Skeletal muscle tissue (tissue), 5 donors: ENCODE measurements at places on chromosomes 11 and 22. TPM values are rescaled to one million over a fixed set of nuclear protein-coding genes. Genes with fewer than 3 reads are reported as not detected.

The VWCE gene
- 1.0 TPM for total RNA-seq

The GRAP2 gene
- under 0.01 TPM for total RNA-seq

The OR1S2 gene
- not detected for total RNA-seq

The LYVE1 gene
- total RNA-seq, result 49.6 TPM

The FXYD2 gene
- total RNA-seq, result 1.0 TPM

The POTEH gene
- not detected for total RNA-seq

The APOBEC3C gene
- total RNA-seq, result 1.6 TPM

The SOX10 gene
- total RNA-seq, result 4.2 TPM

The OR5B2 gene
- total RNA-seq, result not detected

The KCNJ1 gene
- total RNA-seq, result not detected

The EHF gene
- total RNA-seq, result not detected

The PRCP gene
- 71.0 TPM for total RNA-seq

The OR52A1 gene
- not detected for total RNA-seq

The SCGB1D2 gene
- not detected for total RNA-seq

The BIK gene
- 0.52 TPM for total RNA-seq

The VSIG2 gene
- total RNA-seq, result not detected

The CENPM gene
- total RNA-seq, result 5.7 TPM

The CBLIF gene
- not detected for total RNA-seq

The SLC22A8 gene
- total RNA-seq, result not detected

The OR6A2 gene
- under 0.01 TPM for total RNA-seq

The SPDYC gene
- total RNA-seq, result not detected

The KRTAP5-11 gene
- total RNA-seq, result not detected

The TMEM191C gene
- total RNA-seq, result under 0.01 TPM

The MOV10L1 gene
- 2.1 TPM for total RNA-seq

The SEPTIN3 gene
- total RNA-seq, result 0.52 TPM

The FDXACB1 gene
- 2.1 TPM for total RNA-seq

The TRPT1 gene
- 53.2 TPM for total RNA-seq

The WNT11 gene
- total RNA-seq, result 18.3 TPM

The PRG3 gene
- total RNA-seq, result 2.6 TPM

The RIMBP3C gene
- total RNA-seq, result not detected

The OR8D4 gene
- total RNA-seq, result under 0.01 TPM

The OR8G5 gene
- 0.52 TPM for total RNA-seq

The CHRM1 gene
- total RNA-seq, result not detected

The MYOD1 gene
- 22.4 TPM for total RNA-seq

The NCF4 gene
- total RNA-seq, result 6.8 TPM

The DDI1 gene
- not detected for total RNA-seq

The SLC7A4 gene
- 1.6 TPM for total RNA-seq

The SERPIND1 gene
- total RNA-seq, result not detected

The OR10G7 gene
- total RNA-seq, result not detected

The HOATZ gene
- not detected for total RNA-seq

The ANGPTL5 gene
- total RNA-seq, result 1.6 TPM

The MPZL3 gene
- total RNA-seq, result 1.0 TPM

The KRTAP5-1 gene
- total RNA-seq, result not detected

The AIFM3 gene
- under 0.01 TPM for total RNA-seq

The CNGA4 gene
- total RNA-seq, result not detected

The CRYBA4 gene
- not detected for total RNA-seq

The ZP1 gene
- total RNA-seq, result not detected

The SIPA1 gene
- total RNA-seq, result 15.7 TPM
